Activated naive CD4-positive, alpha-beta T cell treated with anti-CD3 and anti-CD28 coated beads for 36 hours (primary cell): ENCODE measurements at places on chromosomes 12 and 14.
A peak's percentile ranks its signal among the peaks of the same experiment; 100 is the strongest.

DNA sequence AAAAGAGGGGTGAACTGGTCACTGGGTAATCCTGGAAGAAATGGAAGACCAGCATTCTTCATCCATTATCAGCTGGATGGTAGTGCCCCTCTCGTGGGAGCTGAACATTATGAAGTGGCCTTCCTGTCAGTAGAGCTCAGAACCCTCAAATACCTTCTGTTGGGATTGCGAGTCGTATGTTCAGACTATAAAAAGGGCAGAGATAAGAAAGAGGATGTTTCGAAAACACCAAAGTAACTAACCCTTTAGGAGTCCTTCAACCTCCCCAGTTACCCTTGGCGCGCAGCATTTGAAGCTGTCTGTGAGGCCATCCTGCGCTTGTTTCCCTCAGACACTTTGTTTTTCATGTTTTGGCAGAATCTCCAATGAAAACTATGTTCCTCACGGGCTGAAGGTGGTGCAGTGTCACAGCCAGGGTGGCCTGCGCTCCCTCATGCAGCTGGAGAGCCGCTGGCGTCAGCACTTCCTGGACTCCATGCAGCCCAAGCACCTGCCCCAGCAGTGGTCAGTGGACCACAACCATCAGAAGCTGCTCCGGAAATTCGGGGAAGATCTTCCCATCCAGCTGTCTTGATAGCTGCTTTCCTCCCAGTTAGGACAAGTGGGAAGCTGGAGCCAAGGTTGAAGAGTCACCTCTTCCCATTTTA is 19.3 kb upstream of the GALNT16 start:
- no peak for DNase-seq

GRCh38 chr12:50132505-50133135 is 20.6 kb downstream of the COX14 start:
- no peak for DNase-seq

DNA sequence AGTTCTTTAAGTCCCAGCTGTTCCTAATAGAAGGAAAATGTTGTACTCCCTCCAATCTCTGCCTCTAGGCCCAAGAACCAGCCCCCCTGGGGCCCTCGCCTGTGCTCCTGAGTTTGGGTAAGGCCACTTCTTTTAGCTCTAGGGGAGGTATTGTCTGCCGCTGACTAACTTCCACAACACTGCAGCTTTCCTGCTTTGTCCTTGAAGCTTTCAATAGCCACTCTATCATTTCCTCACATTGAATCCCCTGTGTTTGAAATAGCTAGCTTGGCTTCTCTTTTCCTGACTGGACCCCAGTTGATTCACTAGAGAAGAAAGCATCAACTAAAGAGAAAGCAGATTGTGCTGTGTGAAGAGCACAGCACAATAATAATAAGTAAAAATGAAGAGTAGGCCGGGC is 28.8 kb downstream of the KRT80 start:
- no peak for DNase-seq

GRCh38 chr12:26271889-26272492 is 76.6 kb downstream of the SSPN start:
- peak; percentile 50 for DNase-seq

GRCh38 chr14:61468063-61468825 is 146.9 kb downstream of the PRKCH start:
- no peak for DNase-seq

- no peak for DNase-seq
These were observed 1.7 kb upstream of the AKAP6 start for GRCh38 chr14:32327255-32327961.

GRCh38 chr14:20379743-20380142 is 33.6 kb downstream of the TEP1 start:
- DNase-seq: no peak

GRCh38 chr14:68362846-68363245 is 430.0 kb downstream of the ZFP36L1 start:
- no peak for DNase-seq

DNA sequence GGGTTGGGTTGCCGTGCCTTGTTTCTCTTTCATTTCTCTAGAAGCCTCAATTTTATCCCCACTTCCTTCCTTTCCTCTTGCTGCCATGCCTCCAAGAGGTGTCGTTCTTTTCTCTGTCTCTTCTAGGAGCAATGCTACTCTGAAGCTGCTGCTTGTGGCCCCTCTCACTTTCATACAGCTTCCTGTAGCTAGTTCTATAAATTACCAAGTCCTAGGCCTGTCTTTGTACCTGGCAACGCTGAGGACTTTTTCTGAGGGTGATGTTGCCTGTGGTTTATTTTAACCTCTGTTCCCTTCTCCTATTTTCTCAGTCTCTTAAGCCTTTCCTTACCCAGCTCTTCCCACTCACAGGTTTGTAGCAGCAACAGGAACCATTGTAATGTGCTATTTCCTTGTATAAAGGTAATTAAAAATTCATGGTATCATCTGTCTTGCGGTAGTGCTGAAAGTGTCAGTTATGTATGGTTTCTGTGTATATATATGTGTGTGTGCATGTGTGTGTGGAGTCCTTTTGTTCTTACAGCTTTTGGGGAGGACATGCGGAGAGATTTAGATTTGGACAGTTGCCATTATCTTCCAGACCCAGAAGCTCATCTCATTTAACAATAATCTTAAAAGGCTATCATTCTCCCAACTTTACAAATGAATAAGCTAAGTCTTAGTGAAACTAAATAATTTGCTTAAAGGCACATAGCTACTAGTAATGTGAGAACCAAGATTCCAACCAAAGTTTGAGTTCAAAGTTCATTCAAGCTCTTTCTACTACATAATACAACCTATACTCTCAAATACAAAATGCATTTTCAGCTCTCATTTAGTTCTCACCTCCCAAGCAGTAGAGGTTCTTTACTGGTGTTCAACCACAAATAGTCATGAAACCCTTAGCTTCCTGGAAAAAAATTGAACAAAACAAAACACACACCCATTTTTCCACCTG is 43.8 kb downstream of the DDHD1 start:
- peak; percentile 76 for DNase-seq

- no peak for DNase-seq
These were observed 125.9 kb downstream of the CCER1 start for GRCh38 chr12:90829044-90829443.

DNA sequence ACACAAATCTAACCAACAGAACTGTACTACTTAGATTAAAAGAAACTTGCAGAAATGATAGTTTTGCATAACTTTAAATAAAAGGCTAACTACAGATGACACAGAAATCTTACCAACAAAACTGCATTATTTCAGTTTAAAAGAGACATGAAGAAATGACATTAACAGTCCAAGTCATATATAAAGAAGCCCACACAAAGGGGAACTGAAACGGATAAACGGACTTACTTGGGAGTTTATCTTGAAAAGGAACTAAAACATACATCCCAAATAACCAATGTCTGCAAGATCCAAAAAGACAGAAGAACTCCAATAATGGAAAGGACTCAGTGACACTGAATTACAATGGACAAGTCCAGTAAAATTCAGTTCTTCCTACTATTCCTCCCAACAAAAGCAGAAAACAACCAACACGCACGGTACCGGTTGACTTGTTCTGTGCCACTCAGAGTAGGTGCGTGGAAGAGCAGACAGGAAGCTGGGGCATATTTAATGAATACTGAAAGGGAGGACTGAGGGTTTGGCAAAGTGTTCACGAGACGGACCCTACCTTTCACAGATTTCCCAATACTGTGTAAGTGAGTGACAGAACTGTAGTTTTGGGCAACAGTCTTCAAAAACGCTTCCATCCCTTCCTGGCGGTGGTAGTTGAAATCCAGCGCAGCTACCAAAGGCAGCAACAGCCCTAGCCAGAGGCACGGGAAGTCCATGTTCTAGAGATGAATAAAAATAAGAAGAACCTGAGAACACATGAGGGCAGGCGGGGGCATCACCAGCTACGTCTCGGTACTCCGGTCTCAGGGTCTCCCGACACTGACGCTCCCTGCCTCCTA is 627 bp downstream of the CPM start:
- peak; percentile 51 for DNase-seq

DNA sequence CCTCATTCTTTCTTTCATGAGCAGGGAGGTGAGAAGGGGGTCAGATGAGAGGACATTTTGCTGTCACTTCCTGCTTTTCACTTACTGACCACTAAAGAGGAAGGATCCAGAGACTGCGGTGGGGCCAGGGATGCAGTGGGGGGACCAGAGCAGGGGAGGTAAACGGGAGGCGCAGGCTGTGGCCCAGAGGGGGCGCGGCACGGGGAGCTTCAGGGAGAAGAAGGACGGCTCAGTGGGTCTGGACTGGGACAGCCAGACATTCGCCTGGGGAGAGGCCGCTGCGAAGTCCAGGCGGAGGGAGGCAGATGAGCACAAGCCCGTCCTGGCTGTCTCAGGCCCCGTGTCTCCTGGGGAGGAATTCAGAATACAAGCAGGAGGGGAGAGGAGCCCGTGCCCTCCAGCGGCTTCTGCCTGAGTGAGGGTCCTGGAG is 41.2 kb downstream of the SLC6A12 start:
- DNase-seq: no peak

DNA sequence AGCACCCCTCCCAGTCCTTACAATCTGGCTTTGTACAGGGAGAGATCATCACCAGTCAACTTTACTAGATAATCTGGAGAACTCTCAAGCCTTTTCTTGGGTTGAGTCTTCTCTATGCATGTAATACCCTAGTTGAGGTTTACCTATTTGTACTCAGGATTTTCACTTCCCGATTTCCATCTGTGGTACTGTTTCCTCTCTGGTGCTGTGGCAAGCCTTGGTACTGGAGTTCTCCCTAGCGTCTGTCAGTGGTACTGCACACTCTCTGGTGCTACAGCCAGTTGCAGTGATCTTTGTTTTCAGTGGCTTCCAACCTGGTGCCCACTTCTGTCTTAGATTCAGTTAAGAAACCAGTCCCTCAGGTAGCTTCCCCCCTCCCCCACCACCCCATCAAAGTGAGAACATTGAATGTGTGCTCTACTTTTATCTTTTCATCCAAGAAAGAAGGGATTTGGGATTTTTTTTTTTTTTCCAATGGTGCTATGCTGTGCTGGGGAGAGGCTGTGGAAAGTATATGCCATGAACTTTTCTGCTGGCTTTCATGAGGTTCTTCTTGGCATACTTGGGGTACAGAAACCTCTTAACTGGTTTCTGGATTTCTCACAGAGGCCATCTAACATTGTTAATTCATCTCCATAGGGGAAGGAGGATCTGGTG is 69.4 kb upstream of the EVL start:
- DNase-seq: peak; percentile 82

- DNase-seq: no peak
These were observed 435.3 kb downstream of the RAD51B start for GRCh38 chr14:68254669-68255527.

DNA sequence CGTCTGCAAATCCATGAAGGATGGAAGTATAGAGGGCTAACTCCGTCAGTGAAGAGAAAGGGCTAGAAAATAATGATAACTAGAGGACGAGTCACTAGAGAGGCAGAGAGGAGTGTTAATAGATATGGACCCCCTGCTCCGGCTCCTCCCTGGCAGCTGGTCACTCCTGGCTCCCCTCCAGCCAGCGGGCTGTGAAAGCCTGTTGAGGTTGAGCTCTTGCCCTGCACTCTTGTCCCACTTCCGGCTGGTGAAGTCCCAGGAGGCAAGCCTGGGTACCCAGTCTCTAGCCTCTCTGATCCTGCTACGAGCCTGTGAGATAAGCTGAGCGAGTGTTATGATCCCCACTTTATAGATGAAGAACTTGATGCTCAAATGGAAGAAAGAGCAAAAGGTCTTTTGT is 90.3 kb downstream of the RFX4 start:
- no peak for DNase-seq

DNA sequence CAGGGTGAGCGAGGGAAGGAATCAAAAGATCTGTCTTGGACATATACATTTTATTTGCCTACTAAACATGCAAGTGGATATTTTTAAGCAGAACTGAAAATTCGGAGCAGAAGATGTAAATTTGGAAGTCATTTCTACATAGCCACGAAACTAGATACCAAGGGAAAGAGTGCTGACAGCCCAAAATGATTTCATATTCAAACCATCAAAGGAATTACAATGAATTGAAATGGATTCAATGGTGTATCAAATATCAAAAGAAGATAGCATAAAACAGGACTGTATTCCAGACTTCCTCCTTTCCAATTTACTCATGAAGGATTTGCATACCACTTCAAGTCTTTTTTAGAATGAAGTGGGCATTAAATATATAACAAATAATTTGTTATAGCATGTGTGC is 313.5 kb upstream of the KITLG start:
- DNase-seq: no peak

DNA sequence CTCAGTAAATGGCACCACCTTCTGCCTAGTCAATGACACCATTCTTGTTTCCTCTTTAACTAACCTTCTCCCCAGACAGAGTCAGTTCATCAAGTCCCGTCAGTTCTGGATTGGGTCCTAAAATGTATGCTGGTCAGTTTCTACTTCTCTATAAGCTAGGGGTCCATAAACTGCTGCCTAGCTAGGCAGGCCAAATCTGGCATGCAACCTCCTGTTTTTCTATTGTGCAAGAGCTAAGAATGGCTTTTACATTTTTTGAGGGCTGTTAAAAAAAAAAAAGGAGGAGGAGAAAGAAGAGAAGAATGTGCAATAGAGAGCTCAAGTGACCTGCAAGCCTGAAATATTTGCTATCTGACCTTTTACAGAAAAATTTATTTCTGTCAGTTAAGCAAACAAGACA is 6.4 kb upstream of the TMED10 start:
- DNase-seq: no peak

- no peak for DNase-seq
These were observed 38.2 kb downstream of the XRCC3 start for GRCh38 chr14:103676881-103677675.

- DNase-seq: peak; percentile 32
These were observed 799 bp downstream of the ZNF219 start for GRCh38 chr14:21097636-21098075.

- no peak for DNase-seq
These were observed 16.5 kb upstream of the DYRK2 start for GRCh38 chr12:67632005-67632404.

DNA sequence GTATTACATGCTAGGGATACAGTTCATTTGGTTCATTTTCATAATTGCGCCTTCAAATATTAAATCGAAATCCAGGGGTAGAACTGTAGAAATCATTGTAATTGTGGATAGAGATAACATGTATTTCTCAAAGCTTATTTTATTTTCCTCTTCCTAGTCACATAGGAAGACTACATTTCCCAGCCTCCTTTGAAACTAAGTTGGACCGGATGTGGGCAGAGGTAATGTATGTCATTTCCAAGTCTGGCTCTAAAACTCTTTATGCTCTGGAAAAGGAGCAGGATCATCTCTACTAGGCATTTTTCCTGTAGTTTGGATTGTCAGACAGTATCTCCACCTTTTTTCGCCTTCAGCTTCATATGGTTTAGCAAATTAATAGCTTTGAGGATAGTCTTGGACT is 70.1 kb upstream of the CRY1 start:
- no peak for DNase-seq

DNA sequence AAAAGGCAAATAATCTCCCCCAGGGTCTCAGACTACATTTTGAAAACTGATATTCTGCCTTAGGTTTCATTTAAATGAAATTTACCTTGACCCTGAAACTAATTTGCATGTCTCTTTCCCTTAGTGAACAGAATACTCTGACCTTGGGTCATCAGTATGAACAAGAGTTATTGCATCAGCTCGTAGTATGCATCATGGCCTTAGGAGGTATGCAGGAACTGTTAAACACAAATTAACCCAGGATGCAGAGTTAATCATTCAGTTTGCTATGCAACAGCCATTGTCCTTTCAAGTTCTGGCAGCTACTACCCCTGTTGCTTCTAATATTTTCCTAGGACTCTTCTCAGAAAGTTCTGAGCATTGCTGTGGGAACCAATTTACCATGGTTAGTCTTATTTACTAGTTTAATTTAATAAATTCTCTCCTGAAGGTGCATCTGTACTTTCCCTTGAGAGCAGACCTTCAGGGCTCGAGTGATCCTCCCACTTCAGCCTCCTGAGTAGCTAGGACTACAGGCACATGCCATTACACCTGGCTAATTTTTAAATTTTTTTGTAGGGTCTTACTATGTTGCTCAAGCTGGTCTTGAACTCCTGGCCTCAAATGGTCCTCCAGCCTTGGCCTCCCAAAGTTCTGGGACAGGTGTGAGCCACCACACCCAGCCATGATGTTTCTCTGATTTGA is 126.7 kb downstream of the TTC6 start:
- no peak for DNase-seq
